Stimulated activated CD8-positive, alpha-beta memory T cell treated with anti-CD3 and anti-CD28 coated beads, Interleukin-15, amount 100 ng/mL, for 4 hours (primary cell): ENCODE measurements at places on chromosomes 4 and X.

GRCh38 chrX:110267874-110268273 is 50.0 kb downstream of the AMMECR1 start:
- DNase-seq, result no peak

- DNase-seq, result no peak
Measured at GRCh38 chr4:47494124-47494430, 9.0 kb downstream of the ATP10D start.

DNA sequence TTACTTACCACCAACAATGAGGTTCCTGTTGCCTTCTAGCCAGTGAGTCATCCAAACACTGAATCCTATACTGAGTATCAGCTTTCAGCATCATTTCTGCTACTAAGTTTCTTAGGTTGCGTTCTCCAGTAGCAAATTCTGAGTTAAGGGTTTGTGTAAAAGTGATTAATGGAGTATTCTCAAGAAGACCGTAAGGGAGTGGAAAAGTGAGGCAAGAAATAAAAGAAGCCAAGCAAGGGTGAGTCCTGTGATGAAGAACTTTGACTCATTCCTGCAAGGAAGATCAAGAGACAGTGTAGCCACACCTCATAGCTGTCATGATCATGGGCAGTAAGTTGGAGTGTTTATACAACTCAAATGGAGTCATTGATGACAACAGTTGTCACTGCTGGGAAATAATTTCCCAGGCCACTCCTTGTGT is 446.2 kb downstream of the RAPGEF2 start:
- no peak for DNase-seq

DNA sequence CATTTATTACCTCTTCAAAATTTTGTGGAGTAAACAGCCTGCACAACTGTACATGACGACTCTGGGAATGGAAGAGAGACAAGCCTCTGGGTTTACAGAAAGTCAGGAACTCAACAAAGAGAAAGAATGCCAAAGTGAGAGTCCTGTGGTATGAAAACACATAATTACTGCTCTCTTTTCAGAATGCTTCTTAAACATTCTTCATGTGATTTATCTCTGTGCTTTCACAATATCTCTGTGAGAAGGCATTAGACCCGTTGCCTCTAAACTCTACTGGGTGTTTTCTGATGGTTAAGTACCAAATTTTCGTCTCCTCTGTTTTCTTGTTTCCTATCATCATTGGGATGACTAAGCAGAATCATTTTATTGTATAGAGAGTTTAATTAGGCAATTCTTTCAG is 966.6 kb upstream of the SLIT2 start:
- DNase-seq, result no peak

DNA sequence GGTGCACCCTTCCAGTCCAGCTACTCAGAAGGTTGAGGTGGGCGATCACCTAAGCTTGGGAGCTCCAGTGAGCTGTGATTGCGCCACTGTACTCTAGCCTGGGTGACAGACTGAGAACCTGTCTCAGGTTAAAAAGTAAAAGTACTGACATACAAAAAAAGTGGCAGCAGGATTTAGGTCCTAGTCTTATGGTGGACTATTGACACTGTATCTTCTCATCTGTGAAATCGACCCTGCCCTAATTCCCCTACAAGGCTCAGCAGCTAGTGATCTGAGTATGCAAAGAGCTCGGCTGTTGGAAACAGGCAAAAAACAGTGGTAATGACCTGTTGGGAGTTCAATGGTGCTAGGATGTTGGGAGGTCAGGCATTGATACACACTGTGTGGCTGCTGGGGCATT is 57.0 kb downstream of the LEF1 start:
- no peak for DNase-seq

DNA sequence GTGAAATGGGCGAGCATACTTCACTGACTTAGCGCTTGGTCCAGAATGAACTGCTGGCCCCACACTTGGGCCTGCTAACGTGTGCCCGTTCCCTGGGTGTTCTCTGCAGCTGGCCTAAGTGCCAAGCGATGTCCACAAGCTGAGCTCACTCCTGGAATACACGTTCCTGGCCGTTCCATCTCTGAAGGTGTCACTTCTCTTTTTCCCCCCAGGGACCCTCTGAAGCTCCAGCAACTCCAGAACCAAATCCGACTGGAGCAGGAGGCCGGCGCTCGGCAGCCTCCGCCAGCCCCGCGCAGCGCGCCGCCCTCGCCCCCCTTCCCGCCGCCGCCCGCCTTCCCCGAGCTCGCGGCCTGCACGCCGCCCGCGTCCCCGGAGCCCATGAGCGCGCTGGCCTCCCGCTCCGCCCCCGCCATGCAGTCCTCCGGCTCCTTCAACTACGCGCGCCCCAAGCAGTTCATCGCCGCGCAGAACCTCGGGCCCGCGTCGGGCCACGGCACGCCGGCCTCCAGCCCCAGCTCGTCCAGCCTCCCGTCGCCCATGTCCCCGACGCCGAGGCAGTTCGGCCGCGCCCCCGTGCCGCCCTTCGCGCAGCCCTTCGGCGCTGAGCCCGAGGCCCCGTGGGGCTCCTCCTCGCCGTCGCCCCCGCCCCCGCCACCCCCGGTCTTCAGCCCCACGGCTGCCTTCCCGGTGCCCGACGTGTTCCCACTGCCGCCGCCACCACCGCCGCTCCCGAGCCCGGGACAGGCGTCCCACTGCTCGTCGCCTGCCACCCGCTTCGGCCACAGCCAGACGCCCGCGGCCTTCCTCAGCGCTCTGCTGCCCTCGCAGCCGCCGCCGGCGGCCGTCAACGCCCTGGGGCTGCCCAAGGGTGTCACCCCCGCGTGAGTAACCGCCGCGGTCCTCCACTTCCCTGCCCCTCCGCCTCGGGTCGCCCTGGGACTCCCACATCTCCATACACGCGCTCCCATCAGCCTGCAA is 132.3 kb downstream of the CBR4 start:
- no peak for DNase-seq

DNA sequence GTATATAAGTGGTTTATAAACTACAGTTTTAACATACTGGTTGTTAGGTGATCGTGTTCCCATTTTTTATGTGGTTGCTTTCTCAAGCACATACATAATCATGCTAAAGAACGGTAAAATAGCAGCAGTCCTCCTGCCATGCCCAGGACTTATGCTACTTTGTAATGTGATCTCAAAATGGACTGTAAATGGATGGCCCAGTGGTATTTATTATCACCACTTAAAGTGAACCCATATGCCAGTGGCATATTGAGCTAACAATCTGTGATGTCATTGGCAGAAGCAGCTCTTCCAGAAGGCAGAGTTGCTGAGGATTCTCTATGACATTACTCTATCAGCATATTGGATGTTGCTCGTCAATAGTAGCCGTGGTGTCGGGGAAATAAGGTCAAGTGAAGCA is 28.6 kb downstream of the ANK2 start:
- no peak for DNase-seq
